Stimulated activated CD8-positive, alpha-beta memory T cell treated with anti-CD3 and anti-CD28 coated beads, Interleukin-4, amount 100 ng/mL, for 1 hour (primary cell): ENCODE measurements at places on chromosomes 12 and 14.

DNA sequence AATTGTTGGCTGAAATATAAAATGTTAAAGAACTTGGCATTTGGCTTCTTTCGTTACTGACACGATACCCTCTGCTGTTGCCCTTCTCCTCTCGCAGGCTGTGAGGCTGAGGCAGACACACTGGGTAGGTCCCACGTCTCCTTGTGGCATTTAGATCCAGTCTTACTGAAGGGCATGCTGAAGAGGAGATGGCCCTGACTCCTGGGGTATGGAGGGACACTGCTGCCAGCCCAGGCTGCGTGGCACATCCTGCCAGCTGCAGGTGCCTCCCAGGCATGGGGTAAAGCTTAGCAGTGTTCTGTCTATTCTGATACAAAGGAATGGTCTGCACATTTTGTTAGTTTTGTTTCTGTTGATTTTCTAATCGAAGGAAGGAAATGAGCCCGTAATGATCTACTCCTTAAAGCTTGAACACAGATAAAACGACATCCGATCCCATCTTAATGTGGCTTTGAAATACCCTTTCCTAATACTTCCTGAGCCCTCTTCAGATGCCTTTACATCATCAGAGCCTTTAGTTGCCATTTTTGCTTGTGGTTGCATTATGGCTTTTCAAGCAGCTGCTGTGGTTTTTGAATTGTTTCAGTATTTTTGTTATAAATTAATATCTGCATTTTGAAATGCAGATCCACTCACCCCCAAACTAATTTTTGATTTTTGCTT is 61.1 kb downstream of the WDR20 start:
- DNase-seq, result no peak

- DNase-seq, result no peak
Measured at GRCh38 chr14:30349520-30349919, 209.4 kb upstream of the G2E3 start.

DNA sequence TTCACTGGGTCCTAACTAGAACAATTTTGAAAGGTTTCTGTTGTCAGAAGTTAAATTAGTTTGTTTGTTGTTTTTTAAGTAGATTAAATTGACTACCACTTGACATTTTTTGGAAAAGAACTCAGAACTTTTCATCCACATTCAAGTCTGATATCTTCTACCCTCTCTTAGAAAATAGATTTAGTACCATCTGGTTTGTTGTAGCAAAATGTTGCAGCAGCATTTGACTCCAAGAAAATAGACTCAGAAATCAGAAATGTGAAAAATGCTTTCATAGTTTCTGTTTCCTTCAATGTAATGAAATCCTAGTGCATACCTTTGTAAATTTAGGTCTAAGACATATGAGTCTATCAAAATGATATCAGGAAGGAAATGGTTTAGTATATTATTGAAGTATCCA is 256.3 kb upstream of the CLEC14A start:
- DNase-seq, result no peak

DNA sequence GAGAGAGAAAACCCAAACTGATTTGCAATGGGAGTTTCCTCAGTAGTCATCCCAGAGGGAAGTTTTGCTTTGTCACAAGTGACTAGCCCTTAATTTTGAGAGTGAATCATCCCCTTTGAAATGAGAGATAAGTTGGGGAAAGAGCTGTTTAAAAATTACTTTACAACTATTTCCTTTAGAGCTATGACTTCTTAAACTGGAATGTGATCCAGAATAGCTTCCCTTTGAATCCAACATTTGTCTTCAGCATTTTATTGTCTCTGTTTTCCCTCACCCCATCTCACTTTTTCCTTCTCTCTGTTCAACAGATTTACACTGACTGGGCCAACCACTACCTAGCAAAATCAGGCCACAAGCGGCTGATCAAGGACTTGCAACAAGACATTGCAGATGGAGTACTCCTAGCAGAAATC is 109.3 kb downstream of the NAV3 start:
- DNase-seq, result no peak

- DNase-seq, result no peak
Measured at GRCh38 chr12:93880853-93881522, 203.8 kb downstream of the CRADD start.

GRCh38 chr12:85836197-85837090 is at the start of gene RASSF9:
RASSF9 (minus strand) TSS chr12:85836409; CDS start chr12:85836201, 208 bp downstream.
- DNase-seq, result no peak

- DNase-seq, result no peak
Measured at GRCh38 chr14:96065661-96066459, 26.7 kb downstream of the C14orf132 start.

DNA sequence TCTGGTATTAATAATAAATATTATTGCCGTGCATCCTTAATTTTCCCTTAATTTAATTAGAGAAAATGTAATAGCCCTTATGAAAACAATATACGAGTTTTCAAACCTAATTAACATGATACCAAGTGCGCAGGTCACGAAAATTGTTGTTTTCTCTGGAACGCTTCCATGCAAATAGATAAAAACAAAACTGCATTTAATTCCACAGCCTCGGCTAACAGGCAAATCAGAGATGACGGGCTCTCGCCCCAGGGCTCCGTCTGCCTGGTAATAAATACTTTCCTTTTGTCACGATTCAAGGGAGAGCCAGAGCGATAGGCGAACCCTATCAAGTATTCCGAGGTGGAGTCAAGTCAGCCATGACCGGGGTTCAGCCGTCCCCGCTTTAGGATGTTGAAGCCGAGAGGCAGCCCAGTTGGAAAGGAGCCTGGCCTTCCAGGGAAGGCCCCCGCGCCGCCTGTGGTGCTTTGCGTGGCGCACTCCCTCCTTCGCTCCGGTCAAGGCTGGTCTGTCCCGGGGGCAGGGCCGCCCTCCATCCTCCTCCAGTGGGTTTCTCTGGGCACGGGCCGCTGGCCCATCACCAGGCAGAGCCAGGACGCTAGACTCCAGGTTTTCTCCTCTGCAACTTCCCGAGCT is 137.8 kb upstream of the GSC start:
- DNase-seq, result no peak

GRCh38 chr12:64010069-64010686 is 165.7 kb downstream of the SRGAP1 start:
- no peak for DNase-seq

GRCh38 chr12:23099604-23100003 is 474.6 kb downstream of the ETNK1 start:
- no peak for DNase-seq

GRCh38 chr12:57554453-57554852 is 4.6 kb downstream of the KIF5A start:
- no peak for DNase-seq
